Activated CD4-positive, alpha-beta T cell treated with anti-CD3 and anti-CD28 coated beads, Interleukin-2, amount 50 U/mL, for 16 hours (primary cell): ENCODE measurements at places on chromosomes 1 and 21.

DNA sequence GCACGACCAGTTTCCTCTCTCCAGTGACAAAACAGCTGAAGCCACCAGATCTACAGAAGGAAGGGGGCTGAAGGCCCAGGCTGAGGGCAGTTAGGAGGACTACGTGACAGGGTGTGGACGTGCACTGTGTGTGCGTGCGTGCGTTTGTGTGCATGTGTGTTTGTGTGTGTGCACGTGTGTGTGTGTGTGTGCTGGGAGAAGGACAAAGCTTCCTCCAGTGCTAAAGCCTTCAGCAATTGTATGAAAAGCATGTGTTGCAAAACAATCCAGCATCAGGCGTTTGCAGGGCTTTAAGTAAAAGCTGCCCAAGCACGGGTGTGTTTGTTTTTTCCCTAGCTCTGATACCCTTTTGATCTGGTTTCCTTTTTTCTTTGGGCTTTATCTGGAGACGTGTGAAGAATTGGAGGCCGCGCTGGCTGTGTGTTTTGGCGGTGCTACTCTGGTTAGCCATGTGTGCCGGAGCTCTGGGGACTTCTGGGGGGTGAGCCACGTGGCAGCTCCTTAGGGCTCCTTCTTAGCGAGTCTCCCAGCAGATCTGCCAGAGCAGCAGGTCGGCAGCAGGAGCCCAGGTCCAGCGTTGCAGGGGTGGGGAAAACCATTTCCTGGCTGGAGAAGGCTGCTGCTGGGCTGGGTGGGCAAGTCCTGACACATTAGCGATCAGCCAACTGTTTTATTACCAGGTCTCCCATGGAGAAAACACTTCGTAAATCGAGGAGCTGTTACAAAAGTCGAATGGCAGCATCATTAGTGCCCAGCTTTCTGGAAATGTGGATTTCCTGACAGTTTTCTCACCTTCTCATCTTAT is 73.4 kb downstream of the UCK2 start:
- no peak for DNase-seq

DNA sequence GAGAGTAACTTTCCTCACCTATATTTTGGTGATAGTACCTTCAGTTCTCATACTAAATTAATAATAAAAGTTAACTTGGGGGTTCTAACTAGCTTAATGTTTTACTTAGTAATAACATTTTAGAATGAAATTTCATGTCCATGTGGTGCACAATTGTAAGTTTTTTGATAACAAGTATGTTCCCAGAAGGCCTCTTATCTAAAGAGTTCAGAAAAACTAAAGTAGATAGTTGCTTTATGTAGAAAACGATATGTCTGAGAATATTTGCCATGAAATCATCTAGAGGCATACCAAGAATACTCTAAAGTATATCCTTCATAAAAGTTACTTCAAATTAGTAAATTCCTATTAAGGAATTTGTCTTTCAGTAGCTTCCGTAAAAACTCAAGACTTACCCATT is 10.2 kb upstream of the ADCY10 start:
- no peak for DNase-seq

DNA sequence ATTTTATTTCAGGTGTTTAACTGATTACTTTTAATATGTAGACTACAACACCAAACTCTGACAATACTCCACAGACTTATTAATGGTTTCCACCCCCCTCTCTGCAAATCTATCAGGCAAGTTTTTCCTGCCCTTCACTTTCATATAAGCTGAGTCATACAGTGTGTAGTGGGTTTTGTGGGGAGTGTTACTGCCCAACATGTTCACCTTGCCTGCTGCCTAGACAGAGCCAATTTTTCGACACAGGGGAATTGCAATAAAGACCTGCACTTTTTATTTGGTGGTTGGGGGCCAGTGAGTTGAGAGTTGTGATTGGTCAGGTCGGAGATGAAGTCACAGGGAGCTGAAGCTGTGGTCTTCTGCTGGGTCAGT is 119.7 kb downstream of the PPIAL4G start:
- peak; percentile 67 for DNase-seq

DNA sequence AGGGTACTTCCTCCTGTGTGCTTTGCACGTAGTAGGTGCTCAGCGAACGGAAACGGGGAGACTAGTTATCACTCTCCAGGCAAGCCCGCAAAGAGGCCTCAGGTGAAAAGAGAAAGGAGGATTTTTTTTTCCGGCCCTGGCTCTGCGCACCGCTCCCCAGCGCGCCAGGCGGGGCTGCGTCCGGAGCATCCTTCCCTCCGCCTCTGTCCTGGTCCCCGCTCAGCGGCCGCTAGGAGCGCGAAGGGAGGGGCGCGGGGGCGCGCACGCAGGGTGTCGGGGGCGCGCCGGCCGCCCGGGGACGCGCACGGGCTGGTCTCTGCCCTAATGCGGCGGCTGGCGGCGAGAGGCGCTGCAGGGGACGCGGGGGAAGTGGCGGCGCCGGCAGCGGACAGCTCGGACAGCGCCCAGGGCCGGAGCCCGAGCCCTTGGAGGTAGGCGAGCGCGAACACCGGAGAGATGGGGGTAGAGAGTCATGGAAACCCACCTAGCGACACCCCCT is 42.3 kb upstream of the NFASC start:
- DNase-seq: peak; percentile 28

DNA sequence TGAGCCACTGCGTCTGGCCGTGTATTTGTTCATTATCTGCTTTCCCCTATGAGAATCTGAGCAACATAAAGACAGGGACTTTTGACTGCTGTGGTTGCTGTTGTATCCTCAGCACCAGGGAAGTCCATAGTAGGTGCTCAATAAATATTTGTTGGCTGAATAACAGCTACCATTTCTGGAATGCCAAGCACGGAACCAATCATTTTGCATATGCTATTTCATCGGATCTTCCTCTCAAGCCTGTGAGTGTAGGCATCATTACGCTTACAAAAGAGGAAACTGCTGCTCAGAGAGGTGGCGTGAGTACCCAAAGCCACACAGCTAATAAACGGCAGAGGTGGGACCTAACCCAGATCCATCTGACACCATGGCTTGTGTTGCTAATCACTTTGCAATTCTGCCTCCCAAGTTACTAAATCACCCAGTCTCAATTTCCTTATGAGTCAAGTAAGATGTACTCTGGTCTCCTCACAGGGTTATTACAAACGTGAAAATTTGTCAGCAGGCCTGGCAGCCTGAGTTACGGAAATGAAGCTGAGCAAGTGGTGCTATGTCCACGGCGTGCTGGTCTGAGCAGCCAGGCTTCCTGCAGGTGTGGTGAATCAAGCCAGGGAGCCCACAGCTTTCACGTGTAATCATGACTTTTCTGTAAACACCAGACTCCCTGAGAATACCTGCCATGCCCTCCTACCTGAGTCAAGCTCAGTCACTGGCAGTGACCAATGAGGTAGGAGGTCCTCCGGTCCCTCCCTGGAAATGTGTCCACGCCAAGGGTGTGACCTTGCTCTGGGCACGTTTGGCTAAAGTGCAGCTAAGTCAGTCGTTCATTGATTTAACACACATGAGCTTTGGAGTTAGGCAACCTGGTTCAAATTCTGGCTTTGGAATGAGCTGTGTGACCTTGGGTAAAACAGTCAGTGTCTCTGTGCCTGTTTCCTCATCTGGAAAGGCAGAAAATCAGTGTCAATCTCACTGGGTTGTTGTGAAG is 4.8 kb upstream of the RHCE start:
- DNase-seq: no peak

- no peak for DNase-seq
Measured at GRCh38 chr1:226976276-226976977, 36.3 kb downstream of the COQ8A start.

DNA sequence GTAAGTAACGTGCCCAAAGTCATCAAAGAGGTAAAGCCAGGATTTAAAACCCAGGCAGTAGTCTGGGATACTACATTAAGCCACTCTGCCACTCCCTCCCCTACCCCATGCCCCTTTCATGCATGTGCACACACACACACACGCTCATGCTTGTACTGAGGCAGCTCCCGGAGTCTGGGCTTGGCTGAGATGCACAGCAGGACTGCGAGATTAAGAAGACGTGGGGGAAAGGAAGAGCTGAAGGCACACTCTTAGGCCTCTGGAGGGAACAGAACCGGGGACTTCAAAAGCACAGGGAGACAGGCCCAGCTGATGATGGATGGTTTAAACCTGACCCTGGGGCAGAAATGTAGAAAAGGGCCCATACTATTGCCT is 98.3 kb downstream of the GLIS1 start:
- DNase-seq: no peak

DNA sequence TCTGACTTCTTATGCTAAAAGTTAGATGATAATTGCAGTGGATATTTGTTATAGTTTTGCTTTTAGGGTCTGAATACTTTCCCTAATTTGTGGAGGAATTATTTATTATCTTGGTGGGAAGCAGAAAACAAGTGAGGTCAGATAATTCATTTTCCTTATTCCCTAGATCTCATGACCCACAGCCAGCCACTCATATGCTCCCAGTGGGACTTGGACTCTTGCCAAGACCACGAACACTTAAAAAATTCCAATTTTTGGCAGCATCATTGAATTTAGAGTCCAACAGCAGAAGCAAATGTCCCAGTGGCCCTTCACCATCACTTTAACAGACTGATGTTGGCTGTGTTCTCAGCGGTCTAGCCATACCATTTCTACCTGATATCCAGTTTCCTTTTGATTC is 204.2 kb downstream of the HMCN1 start:
- DNase-seq: no peak

DNA sequence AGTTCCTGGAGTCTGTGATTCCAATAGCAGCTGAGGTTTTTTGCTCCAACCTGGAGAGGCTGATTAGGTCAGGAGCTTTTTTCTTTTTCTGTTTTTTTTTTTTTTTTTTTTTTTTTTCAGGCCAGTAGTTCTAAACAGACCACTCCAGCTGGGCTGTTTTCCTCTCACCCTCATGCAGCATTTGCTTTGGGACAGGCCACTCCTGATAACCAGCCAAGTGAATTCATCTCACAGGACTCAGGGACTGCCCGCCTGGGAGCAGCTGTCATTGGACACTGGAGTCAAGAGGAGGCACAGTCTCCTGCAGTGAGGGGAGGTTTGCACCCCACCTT is 22.9 kb downstream of the PLXNA2 start:
- DNase-seq: no peak

- DNase-seq: no peak
Measured at GRCh38 chr1:220711056-220711809, 21.1 kb downstream of the C1orf115 start.

DNA sequence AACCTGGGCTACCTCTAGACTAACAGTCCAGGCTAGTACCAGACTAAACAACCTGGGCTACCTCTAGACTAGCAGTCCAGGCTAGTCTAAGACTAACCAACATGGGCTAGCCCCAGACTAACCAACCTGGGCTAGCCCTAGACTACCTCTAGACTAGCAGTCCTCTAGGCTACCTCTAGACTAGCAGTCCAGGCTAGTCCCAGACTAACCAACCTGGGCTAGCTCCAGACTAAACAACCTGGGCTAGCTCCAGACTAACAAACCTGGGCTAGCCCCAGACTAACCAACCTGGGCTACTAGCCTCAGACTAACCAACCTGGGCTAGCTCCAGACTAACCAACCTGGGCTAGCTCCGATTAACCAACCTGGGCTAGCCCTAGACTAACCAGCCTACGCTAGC is 2.0 kb downstream of the TFF2 start:
- no peak for DNase-seq

GRCh38 chr1:25356848-25357247 is 18.7 kb downstream of the TMEM50A start:
- no peak for DNase-seq
